ENCODE measurements at places on chromosomes 5 and 9.
A peak's percentile ranks its signal among the peaks of the same experiment; 100 is the strongest.

- DNase-seq = peak; percentile 67
Observed at GRCh38 chr9:21813575-21814473, 11.4 kb downstream of the MTAP start.

DNA sequence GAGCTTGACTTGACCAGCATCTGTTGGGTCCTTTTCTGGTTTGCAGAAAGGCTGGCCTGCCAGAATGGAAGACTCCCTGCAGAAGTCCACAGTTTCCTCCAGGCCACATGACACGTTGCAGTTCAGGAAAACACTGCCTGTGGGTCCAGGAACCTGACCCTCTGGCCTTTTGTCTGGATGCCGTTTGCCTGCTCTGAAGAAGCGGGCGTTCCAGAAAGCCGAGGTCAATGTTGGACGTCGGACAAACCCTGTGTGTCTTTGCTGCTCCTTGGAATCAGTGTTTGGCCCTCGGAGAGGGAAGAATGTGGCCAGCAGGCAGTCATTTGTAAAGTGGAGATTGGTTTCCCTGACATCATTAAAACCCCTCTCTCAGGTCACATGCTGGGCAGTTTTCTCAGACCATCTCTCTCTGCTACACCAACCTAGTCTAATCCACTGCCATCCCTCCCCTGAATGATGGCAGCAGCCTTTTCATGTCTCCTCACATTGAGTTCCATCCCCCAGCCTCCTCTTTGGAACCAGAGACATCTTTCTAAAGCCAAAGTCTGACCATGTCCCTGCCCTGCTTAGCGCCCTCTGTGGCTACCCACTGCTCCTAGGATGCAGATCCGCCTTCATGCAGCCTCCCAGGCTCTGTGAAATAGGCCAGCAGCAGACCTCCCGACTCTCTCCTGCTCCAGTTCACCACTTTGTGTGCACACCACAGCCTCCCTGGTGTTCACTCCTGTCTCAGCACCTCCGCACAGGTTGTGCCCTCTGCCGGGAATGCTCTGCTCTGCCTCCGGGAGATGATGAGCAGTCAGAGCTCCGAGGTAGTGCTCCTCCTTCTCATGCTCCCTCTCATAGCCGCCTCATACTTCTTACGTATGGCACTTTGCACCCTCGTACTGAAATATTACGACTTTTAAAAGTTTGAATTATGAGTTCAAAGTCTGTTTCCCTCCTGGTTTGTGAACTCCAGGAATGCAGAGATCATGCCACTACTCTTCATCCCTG is 75.6 kb downstream of the RALGPS1 start:
- DNase-seq = no peak

- no peak for DNase-seq
Observed at GRCh38 chr9:84067821-84068220, 87.2 kb downstream of the RMI1 start.

DNA sequence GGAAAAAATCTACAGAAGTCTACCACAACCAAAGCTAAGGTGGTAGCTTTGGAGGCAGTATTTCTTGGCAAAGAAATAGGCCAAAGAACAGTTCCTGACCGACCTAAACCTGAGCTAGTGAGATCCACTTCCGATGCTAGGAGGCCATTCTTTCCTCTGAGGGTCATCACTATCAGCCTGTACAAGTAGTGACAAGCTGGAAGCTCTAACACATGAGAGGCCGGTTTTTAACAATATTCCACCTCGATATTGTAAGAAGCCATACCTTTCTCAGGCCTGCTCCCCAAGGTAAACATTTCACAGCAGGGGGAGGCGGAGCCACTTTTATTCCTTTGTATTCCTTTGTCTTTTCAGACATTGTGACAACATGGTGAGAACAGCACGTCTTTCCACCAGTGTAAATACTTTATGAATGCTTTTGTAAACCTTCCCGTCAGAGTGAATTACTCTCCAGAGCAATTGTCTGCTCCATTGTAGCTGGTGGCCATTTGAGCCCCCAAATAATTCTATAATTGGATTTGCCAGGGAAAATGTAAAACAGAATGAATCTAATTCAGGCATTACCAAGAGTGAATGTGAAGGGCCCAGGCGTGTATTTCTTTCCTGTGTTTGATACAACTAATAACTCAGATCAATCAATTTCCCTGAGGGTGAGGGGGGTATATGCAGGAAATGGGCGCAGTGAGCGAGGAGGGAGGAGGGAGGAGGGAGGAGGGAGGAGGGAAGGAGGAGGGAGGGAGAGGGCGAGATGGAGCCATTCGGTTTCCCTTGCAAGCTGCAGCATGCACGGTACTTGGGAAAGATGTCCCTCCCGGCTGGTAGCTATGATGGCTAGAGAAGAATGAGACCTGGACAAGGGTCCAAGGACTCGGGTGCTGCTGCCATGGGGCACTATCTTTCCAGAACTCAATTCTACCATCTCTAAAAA is 166.6 kb downstream of the CDK5RAP2 start:
- DNase-seq = no peak

- no peak for DNase-seq
Observed at GRCh38 chr5:138636398-138636944, 61.3 kb upstream of the HSPA9 start.

- DNase-seq = no peak
Observed at GRCh38 chr9:89440548-89440947, 57.4 kb downstream of the SEMA4D start.

DNA sequence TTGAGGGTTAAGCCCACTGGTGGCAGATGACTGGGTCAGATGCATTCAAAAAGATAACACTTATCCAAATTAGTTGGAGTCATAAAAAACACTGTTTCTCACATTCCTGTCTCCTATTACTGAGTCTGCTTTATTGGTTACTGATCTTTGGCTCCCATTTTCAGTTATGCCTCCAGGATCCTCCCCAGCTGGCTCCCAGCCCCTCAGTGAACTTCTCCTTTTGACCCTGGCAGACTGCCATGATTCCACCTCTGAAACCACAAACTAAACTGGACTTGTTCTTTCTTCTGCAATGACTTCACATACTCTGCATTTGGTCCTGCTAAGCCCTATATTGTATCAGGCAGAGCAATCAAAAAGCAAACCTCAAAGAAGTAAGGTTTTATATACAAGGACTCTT is 860.8 kb upstream of the DMAC1 start:
- DNase-seq = no peak

DNA sequence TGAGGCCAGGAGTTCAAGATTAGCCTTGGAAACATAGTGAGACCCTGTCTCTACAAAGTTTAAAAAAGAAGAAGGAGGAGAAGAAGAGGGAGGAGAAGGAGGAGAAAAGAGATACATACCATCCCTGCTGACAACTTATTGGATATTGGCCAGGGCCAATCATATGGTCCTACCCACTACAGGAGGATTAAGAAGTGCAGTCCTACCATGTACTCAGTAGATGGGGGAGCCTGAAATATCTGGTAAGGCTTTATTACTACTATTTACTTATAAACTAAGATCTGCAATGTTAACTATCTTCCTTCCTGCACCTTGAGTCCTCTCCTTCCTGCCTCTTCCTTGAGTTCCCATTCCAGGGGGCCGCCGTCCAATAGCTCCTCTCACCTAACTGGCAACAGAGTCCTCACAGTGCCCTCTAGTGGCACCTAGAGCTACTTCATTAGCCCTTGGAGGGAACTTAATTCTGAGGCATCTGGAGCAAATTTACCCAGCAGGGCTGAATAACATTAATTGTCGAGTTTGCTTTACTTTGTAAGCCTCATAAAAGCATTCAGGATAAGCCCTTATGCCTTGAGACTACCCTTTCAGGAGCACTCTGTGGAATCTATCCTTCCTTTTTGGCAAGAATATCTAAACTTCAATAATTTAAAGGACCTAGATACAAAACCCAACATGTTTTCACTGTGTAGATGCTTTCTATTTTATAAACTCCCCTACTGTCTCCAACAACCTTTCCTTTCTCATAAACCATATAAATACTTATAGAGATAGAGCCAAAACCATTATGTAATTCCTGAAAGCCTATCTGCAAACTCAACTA is 39.1 kb upstream of the RANBP6 start:
- peak; percentile 55 for DNase-seq

DNA sequence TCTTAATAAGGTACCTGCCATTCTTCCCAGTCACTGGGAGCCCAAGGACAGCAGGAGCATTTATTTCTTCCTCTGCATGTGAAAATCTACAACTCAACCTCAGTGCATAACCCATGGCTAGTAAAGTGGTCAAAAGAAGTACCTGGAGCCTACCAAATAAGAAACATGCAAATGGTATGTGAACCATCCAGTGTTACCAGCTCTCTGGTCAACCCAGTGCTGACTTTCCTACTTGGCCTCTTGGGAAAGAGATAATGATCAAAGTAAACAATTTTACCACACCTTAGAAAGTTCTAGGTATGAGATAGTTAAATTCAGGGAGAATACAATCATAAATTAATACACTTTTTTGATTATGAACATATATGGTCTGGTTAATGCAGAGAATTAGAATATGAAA is 325.6 kb downstream of the ENC1 start:
- DNase-seq = no peak

DNA sequence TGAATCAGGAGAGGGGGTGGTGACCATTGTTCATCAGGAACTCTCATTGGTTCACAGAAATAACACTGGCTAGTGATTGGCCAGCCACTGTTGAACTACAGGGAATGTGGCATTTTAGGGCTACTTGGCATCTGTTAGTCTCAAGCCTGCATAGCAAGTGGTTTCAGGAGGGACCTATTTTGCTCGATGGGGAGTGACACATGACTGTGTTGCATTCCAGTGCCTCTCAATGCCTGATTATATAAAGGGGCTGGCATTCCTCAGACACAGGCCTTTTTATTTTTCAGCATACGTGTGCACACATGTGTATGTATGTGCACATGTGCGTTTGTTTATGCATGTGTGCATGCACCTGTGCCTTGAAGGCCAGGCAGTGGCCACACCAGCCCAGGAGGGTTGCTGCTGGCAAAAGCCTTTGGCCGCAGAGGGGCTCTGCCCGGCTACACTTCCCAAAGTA is 23.2 kb downstream of the FGD3 start:
- no peak for DNase-seq

GRCh38 chr9:126872516-126872915 is 12.1 kb downstream of the ZBTB34 start:
- DNase-seq = no peak

DNA sequence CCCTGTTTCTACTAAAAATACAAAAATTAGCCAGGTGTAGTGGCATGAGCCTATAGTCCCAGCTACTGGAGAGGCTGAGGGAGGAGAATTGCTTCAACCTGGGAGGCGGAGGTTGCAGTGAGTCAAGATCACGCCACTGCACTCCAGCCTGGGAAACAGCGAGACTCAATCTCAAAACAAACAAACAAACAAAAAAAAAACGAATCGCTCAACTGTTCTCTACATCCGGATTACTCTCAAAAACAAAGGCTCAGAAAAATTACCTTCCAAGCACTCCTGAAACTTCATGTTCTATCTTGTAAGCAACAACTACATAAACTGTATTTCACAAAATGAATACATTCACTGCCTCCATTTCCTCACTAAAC is 14.0 kb downstream of the UBAP2 start:
- DNase-seq = no peak

DNA sequence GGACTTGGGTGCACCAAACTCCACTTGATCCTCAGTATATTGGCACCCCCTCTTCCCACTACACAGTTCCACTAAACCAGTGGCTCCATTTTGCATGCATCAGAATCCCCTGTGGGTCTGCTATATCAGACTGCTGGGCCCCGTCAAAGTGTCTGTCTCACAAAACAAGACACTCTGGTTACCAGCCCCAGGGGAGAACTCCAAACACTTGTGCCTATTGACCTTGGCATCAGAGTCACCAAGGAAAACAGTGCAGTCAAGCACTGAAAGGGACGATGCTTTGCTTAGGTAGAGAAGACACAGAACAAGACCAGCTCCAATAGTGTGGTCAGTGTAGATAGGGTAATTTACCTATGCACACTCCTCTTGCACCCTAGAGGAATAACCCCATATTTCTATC is 205.8 kb upstream of the RAI14 start:
- DNase-seq = no peak

- DNase-seq = no peak
Observed at GRCh38 chr5:88507261-88507660, 238.6 kb upstream of the TMEM161B start.

- no peak for DNase-seq
Observed at GRCh38 chr5:89246864-89247263, 363.9 kb upstream of the MEF2C start.

DNA sequence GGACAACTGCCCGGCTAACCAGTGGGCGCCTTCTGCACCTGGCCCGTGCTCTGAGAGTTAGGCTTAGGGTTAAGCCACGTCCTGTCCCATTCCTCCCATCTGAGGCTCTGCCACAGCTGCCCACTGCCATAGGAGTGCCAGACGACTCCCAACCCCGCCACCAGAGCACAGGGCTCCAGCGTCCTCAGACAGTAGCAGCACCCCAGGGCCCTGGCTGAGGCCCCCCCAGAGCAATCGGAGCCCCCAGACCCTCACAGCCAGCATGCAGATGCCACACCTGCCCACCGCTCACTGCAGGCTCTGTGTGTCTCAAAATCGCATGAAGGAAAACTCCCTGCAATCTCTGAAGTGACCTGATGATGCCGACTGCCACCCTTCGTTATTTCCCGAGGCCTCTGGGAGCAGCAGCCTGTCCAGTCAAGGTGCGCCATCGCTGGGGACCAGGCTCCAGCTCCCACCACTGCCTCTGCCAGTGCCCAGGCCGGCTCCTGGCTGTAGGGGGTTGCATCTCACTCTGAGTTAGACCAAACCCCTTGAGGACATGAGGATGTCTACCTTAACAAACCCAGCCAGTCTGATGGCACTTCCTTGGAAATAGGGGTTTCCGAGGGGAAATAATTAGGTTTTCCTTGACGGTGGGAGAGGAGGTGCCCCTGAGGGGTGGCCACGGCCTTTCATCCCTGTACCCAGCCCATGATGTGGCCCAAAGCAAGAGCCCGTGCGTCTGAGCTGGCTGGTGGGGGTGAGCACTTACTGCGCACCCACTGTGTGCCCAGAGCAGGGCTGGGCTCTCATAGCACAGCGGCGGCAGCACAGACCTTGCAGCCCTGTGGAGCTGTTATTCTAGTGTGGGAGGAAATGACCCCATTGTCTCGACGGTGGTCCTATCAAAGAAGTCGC is 58.0 kb upstream of the RNF130 start:
- DNase-seq = no peak

DNA sequence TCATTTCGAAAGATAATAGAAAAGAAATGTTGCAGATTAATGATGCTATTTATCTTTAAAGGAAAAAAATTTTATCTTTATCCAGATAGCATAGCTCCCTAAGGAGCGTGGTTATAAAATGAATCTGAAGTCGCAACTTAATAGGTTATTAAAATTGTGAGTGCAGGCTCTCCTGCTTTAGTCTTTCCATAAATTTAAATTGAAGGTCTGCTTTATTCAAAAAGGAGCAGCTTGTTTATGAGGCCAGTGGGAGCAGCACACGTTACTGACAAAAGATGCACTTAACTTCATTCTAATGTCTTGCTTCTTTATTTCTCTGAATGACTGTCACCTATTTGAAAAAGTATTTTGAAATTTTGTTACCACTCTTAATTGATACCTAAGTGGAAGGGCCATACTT is 95.0 kb downstream of the ZCCHC7 start:
- DNase-seq = no peak
